Frontal cortex (tissue), 4 donors: ENCODE measurements at places on chromosomes 5 and 9.

- no peak for DNase-seq
Measured at GRCh38 chr9:113790093-113790492, 86.0 kb upstream of the ZNF618 start.

DNA sequence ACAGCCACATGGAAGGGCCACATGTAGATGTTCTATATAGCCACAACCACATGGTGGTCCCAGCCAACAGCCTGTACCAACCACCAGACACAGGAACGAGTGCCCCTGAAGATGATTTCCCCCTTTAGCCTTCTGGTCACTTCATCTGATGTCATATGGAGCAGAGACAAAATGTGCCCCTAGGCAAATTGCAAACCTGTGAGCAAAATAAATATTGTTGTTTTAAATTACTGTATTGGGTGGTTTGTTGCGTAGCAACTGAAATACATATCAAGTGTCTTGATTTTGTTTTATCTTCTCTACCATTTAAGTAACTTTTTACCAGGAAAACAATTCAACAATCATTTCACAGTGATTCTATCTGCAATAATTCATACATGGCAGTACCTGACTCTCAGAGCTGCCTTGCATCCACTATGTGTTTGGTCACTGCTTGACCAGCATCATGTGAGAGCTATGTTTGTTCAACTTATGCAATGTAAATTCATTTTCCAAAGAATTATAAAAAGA, 142.5 kb upstream of the VLDLR start:
- DNase-seq, result no peak

DNA sequence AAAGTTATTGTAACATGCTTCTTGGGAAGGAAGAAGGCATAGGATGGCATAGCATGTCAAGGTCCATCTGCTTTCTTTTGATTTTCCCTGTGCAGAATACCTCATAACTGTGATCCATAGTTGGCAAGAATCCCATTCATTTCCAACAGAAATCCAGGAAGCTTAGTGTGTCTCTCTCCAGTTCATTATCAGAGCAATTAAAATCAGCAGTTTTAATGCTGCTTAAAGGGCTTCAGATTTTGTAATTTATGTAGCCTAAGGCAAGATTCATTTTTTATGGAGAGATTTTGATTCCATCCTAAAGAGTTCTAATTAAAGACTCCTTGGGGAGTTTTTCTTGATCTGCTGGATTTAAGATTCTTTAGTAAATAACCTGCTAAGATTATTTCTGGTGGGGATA, 560.1 kb downstream of the PDE4D start:
- DNase-seq, result no peak

- DNase-seq, result no peak
Measured at GRCh38 chr5:133247881-133248624, 196.2 kb downstream of the HSPA4 start.

DNA sequence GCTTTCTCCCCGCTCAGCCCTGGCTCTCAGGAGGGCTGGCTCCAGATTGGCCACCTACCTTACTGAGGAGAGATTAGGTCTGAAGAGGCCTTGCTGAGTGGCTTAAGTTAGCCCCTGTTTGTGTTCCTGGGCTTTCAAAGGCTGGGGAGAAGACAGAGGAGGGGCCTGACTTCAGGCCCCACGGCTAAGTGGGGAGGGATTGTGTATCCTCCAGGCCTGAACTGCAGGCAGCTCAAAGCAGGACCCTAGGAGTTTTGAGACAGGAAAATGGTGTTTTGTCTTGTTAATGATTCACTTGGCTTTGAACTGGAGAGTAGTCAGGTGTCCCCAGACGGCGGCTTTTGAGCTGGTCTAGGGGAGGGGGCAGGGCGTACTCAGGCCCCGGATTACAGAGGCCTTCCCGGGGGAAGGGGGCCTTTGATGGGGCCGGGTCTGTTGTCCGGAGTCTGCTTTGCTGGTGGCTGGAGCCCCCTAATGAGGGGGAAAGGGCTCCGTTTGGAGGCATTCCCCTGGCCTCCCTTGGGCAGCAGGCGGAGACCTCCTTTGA, 162.0 kb upstream of the SMIM23 start:
- DNase-seq, result no peak
